Endothelial cell (in vitro differentiated cells): ENCODE measurements at places on chromosomes 5 and 9.

- DNase-seq, result no peak
Measured at GRCh38 chr9:109802491-109802890, 22.5 kb downstream of the PALM2AKAP2 start.

- DNase-seq, result no peak
Measured at GRCh38 chr5:172632346-172633092, 8.5 kb upstream of the NEURL1B start.

DNA sequence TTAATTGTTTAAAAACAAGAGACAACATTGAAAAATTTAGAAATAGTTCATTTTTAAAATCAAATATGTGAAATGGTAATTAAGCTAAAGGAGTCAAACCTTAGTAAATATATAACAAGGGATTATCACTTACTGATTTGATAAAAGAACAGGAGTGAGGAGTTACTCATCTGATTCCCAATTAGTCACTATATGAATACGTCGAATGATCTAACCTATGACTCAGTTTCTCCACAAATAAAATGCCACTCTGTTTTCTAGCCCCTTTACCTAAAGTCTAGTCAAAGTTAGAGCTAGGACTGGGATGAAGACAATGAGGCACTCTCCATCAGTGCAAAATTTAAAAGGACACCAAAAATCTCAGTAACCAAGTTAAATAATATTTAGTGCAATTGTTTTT is 70.4 kb upstream of the RASEF start:
- no peak for DNase-seq

DNA sequence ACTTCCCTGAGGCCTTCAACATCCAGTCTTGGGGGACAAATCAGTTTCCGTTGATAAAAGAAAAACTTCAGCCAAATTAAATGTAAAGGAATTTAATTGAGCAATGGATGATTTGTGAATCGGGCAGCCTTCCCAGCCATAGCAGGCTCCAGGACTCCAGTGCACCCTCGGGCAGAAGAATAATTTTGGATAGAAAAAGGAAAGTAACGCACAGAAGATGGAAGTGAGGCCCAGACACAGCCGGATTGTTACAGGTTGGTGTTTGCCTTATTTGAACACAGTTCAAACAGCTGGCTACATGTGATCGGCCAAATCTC is 19.1 kb downstream of the MRPL36 start:
- no peak for DNase-seq

DNA sequence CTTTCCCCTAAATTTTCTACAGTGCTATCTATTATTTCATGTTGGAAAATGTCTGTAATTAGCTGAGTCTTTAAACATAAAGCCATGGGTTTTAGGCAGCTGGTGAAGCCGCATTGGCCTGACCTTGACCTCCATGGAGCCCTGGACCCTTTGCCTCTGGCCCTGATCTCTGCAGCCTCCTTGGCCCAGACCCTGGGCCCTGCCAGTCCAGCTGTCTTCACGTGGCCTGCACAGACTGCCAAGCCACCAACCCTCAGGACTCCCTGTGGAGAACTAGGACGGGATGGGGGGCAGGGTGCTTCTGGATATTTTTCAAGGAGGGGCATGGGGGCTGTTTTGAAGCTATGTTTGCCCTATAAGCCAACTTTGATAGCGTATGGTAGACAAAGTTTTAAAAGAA is 29.8 kb upstream of the PPARGC1B start:
- DNase-seq, result no peak

- no peak for DNase-seq
Measured at GRCh38 chr9:114824110-114824509, 18.3 kb upstream of the TNFSF15 start.

DNA sequence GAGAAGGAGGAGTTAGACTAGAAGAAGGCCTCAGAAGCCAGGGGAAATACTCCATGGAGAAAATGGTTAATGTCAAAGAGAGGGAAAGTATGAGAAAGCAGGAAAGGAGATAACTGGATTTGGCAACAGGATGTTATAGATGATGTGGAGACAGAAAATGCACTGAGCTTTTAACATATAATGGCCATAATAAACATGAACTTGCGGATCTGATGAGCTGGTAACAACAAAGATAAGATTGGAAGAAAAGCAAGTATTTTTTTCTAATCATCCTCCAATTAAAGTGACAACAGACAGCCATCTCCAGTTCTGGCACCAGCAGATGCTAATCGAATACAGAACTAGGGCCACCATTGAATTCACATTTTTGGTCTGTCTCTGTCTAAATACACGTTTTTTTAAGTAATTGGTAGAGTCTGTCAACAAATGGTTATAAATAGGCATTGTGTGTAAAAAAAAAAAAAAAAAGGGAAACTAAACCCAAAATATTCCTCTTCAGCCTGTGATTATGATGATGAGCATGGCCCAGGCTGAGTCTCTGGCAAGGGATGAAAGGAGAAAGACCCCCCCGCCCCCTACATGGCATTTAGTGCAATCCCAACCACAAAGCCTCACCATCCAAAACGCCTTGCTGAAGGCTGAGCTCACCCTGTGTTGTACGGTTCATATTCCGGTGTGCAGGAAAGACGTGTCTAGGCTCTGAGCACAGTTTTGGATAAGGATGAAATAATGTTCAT is 149.5 kb upstream of the LHFPL2 start:
- no peak for DNase-seq

- no peak for DNase-seq
Measured at GRCh38 chr5:122404018-122404417, 92.0 kb downstream of the SNCAIP start.

- no peak for DNase-seq
Measured at GRCh38 chr9:121596515-121596914, 54.9 kb upstream of the DAB2IP start.

DNA sequence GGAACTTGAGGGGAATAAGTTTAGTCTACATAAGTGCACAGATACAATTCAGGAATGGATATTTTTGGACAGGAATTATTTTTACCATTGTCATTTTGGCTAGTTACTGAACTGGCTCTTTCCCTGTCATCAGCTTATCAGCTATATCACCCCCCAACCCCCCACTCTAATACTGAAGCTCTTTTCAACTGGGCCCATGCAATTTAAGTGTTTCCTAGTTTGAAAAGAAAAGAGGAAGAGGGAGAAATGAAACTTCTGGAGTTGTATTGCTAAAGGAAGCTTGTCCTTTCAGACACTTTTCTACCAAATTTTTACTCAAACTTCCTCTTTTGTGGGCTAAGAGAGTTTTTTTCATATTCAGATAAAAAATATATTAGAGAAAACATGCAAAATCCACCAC is 18.5 kb upstream of the TIMD4 start:
- no peak for DNase-seq

DNA sequence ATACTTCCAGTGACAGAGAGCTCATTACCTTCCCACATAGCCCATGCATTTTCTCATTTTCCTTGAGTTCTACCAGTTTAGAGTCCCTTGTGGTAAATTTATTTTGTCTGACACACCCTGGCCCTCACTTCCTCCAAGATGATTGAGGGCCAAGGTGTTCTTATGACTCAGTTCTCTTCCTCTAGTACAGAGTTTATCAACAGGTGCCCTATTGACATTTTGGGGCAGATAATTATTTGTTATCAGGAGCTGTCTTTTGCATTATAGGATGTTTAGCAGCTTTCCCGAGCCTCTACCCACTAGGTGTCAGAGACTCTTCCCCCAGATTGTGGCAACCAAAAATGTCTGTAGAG is 7.1 kb downstream of the SLC36A3 start:
- no peak for DNase-seq

DNA sequence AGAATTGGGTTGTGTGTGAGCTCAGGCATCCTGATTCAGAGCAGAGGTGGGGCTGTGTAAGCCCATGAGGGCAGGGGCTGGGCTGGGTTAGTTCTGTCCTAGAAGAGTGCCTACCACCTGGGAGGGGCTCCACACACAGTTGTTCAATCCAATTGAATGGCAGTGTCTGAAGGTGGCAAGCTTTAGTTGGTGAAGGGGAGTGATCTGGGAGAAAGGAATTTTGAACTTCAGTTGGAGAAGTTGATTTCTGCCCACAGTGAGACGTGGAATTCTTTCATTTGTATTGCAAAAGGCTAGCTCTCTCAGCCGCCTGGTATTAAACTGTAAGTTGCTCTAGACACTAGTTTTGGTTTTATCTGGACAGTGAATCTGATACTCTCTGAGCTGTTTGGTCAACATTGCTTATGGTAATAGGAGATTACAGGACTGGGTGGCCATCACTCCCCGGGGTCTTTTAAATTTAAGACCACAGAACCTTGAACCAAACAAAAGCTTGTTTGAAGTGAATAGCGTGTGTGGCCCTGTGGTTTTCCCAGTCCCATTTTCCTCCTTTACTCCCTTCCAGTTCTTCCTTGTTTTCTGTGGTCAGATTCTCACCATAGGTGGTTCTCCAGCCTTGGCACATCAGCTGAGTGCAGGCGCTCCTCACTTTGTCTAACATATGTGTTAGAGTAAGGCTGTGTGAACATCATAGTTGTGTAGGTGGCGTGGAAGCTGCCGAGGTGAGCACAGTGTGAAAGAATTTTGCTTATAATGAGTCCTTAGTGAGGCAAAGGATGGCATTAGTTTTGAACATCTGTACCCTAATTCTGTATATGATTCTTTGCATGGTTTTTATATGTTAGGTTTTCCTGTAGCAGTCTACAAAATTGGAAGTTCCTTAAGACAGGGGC is 78.0 kb downstream of the ARHGAP26 start:
- DNase-seq, result no peak

DNA sequence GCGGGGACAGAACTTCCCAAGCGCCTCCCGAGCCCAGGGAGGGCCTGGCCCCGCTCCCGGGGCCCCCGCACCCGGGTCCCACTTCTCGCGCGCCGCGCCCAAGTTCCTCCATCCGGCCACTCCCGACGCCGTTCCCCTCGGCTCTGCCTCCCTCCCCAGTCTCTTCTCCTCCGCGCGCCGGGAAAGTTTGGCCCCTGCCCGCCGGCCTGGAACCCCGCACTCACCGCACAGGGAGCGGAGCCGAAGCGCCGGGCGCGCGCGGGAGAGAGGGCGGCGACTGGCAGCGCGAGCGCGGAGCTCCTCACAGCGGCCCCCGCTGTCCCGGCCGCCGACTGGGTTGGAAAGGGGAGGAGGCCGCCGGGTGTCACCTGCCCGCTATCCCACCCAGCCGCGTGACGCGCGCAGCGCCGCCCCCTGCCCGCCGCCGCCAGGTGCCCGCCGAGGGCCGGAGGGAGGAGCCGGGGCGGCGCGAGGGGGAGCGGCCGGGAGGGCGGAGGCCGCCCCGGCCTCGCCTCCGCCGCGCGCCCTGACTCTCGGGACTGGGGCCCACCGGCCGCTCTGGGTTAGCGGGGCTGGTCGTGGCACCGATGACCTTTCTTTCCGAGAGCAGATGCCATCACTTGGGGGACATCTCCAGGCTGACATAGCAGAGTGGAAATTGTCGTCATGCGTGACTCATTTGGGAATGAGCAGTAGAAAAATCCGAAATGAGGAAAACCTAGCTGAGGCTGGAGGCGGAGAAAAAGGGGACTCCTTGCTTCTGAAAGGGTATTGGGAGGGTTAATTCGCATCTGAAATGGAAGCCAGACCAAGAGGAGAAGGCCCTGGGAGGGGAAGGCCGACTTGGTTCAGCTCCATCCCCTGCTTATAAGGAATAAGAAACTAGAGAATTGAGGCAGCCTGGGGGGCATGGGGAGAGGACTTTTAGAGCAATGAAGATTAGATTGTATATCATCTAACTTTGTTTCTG is at the start of gene ELOVL7:
ELOVL7 (minus strand) TSS at position 334 of the 970 bp plus-strand sequence. CDS start 56,872 bp downstream, outside the sequence.
- peak; percentile 64 for DNase-seq

GRCh38 chr5:171849585-171850323 is 64.1 kb downstream of the SMIM23 start:
- DNase-seq, result no peak

DNA sequence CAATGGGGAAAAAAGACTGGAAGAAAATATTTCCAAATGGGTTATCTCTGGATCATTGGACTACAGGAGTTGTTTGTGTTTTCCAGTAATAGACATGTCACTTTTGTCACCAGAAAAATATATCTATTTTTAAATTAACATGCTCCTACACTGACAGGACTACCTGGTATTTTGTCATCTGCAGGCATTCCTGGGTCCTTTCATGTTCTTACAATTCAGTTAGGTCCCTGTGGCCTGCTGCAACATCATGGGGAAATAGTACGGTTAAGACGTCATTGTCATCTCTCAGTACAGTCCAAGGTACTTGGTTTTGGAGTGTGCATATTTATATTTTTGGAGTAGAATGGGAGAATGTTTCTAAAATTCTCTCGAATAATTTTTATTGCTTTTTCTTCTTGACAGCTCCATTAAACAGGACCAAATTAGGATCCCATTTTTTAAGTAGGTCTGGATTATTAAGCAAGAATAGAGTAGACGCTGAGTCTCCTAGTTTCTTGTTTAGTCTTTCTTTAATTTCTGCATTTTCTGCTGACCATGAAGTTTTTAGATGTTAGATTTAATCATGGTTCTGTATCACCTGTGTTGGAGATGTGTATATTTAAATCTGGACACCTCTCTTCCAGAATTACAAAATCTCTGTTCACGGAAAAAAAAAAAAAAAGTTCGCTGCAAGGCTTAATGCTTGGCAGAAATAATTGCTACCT is 46.9 kb downstream of the SLC22A5 start:
- no peak for DNase-seq

GRCh38 chr5:149152317-149152746 is 11.0 kb downstream of the ABLIM3 start:
- DNase-seq, result no peak

DNA sequence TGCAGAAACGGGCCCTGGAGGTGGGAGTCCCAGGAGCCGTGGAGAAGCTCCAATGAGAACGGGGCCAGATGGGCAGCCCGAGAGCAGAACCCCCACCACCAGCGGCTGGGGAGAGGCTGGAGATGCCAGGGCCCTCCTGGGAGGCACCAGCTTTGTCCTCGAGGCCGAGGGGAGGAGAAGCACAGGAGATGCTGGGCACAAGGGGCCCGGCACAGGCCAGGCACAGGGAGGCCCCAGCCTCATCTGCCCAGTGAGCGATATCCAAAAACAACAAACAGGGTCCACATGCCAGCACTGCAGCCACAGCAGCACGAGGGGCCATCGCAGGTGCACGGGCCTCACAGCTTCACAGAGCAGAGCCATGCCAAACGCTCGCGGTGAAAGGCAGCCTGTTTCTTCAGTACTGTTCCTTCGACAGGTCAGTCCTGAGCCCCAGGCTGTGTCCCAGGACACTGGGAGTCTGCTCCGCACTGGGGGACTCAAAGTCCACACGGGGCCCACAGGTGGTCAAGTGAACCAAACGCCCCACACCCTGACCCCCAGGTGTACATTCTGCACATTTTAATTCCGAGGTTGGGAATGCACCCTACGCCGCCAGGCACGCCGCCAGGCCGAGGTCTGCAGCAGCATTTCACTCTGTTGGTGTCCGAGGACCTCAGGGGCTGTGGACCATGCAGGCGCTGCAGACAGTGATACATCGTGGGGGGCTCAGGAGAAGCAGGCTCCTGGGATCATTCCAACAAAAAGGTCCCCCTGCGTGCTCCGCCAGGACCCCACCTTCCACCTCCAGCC is 9.5 kb downstream of the LPCAT1 start:
- no peak for DNase-seq

DNA sequence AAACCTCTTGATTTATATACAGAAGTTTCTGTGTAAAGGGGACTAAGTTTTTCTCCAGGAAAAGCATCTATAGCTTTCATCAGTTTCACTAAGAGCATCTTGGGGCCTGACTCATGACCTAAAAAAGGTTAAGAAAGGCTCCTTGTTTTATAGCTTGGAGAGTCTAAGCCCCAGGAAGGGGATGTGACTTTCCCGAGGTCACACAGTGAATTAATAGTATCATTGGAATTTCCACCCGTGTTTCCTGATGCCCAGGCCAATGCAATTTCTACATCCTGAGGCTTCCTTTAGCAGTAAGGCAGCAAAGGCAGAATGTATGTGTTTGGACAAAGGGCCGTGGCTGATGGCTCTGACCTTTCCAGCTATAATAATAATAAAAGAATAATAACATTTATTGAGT is 8.6 kb downstream of the MORN5 start:
- no peak for DNase-seq

- no peak for DNase-seq
Measured at GRCh38 chr9:98778711-98779530, 17.4 kb downstream of the ANKS6 start.

GRCh38 chr5:172313915-172314314 is 30.4 kb upstream of the UBTD2 start:
- no peak for DNase-seq
